ENCODE measurements at places on chromosomes 5 and 9.
A peak's percentile ranks its signal among the peaks of the same experiment; 100 is the strongest.

DNA sequence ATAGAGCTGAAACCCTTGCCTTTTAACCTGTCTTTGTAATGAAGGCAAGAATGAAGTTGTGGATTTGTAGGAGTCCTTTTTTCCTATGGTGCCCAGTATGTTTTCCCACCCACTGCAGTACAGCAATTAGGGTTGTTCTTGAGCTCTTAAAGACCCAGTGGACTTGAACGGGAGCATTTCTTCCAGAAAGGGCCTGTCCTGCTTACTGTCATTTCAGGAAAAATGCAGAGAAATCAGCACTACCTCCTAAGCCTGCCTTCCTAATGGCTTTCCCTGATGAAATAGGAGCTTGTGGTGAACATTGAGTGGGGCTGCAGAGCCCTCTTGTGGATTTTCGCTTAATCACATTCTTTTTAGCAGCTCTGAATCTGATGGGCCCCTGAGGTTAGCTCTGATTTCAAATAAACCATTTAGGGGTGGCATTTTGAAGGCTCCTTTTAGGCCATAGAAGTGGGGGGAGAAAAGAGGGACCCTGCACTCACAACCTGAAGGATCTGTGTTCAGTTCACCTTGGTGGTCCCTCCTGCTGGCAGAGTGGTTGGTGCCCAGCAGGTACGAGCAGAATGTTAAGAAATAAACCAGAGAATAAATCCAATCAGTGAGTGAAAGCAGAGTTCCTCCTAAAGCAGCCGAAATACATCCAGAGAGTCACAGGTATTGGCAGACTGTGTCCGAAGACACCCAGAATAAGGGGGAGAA is 188.0 kb upstream of the KLF9 start:
- peak; percentile 93 for DNase-seq

GRCh38 chr9:22214497-22215031 is 205.5 kb upstream of the CDKN2B start:
- peak; percentile 42 for DNase-seq

- DNase-seq: no peak
Measured at GRCh38 chr5:61455179-61456006, 123.3 kb downstream of the ZSWIM6 start.

- DNase-seq: no peak
Measured at GRCh38 chr9:10438955-10439354, 173.8 kb downstream of the PTPRD start.

Data from adipocyte (in vitro differentiated cells).